Activated CD8-positive, alpha-beta memory T cell treated with anti-CD3 and anti-CD28 coated beads for 48 hours (primary cell): ENCODE measurements at places on chromosomes 5 and 9.

- DNase-seq, result no peak
Observed at GRCh38 chr5:17398431-17398830, 99.6 kb upstream of the TAF11L2 start.

GRCh38 chr9:94770334-94770733, 43.8 kb downstream of the AOPEP start:
- no peak for DNase-seq

- DNase-seq, result no peak
Observed at GRCh38 chr5:107680099-107680498, 9.4 kb upstream of the EFNA5 start.

DNA sequence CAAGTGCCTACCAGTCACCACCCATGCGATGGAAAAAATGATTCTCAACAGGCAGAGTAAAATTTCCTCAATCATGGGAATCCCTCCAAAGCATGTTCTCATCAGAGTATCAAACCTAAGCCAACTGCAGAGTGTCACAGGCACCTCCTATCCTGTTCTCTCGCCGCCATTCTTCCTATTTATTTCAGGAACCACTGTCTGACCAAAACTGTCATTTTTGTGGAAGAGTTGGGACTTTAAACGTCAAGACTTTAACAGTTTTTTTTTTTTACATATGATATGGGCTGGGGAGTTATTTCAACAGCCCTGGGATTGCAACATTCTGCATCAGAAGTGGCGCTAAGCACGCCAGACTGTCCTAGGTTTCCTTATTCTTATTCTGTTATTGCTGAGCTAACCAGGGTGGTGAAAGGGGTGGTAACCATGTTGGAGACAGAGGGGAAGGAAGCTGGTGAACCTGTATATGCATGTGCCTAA, 29.5 kb downstream of the PFDN1 start:
- DNase-seq, result no peak

DNA sequence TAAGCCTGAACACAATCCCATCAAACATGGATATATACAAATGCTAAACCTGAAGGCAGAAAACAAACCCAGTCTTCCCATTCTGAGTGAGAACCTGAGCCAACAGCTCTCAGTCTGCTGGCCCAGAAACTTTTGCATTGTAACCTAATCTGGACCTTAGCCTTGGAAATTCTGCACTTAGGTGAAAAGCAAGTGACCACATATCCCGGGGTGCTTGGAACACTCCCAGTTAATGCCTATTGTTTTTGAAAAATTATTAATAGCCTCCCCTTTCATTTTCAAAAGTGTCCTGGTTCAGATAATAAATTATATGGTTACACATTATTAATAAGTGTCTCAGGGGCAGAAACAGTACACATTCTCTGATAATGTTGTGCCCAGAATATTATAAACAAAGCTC, 228.3 kb upstream of the TARS1 start:
- no peak for DNase-seq

- DNase-seq, result no peak
Observed at GRCh38 chr5:80284720-80285119, 28.9 kb upstream of the SERINC5 start.

DNA sequence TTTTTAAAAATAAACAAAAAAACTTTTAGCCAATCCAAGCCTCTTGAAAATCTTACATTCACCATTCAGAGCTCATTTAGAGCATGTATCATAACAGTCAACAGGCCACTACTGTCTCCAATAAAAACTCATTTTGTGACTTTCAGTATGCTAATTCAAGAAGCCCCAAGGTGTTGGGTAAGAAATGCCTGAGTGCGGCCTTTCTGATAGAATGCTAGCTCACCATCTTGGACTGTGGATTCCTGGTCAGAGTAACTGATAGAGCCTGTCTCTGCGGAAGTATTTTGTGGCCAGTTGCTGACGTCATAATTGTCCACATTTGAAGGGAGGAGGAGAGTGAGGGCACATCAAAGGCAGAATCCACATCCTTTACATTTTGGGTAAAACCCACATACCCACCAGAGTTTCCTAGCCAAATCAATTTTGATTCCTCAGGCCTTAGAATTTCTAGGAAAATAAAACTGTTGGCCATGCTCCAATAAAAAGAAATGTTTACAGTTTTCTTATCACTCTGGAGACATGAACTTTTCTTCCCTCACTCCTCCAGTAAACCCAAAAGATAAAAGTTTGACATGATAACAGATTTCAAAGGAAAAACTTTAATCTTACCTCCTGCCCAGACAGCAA, 41.1 kb upstream of the ERCC6L2 start:
- DNase-seq, result no peak

DNA sequence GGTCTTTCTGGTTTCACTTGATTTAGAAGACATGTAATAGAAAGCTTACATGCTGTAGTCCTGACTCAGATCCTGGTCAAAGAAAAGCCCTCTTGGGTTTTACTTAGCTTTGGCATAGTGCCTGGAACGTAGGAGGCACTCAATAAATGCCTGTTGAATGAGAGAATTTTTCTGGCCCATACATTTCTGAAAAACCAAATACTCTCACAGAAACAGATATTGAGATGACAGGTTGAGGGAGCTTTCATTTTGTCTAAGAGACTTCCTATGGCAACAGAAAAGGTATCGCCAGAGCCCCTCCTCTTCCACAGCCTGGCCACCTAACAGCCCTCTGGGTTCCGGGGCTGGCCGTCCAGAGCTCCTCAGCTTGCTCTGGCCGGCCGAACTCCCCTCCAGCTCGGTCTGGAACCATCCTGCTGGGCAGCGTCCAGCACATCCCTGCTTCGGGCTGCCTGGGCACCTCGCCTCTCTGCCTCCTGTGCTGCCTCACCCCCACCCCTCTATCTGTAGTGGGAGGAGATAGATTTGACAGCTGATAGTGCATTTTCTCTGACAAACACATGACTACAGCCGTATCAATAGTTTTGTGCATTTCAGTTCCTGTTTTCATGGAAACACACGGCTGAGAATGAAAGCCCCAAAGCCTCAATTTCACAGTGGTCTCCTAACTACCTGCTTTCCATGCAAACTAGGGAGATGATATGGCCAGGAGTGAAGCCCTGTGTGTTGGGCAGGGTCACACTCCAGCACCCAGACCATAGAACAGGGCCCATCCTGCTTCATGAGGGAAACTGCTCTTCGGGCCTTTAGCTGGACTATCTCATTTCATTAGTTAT, 1.1 kb downstream of the IL4 start:
- DNase-seq, result no peak
